ENCODE measurements at places on chromosomes 6 and 20.

- no peak for DNase-seq
These were observed 42.2 kb downstream of the RAMACL start for GRCh38 chr6:166544296-166544605.

DNA sequence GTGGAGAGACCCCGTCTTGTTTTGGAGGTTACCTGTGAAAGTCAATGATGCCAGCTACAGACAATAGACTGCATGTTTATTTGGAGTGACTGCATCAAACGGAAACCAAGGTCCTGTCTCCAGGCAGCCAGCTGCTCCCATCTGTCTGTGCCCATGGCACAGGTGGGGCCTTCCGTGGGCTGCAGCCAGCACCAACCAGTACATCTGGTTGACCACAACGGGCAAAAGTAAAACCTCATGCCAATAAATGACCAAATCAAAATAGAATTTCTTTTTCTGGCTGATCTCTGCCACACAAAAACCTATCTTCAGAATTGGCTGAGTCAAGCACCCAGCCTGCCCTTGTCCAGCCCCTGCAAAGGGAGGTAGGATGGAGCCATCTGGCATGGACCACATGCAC is 33.5 kb downstream of the DLL1 start:
- DNase-seq: no peak

DNA sequence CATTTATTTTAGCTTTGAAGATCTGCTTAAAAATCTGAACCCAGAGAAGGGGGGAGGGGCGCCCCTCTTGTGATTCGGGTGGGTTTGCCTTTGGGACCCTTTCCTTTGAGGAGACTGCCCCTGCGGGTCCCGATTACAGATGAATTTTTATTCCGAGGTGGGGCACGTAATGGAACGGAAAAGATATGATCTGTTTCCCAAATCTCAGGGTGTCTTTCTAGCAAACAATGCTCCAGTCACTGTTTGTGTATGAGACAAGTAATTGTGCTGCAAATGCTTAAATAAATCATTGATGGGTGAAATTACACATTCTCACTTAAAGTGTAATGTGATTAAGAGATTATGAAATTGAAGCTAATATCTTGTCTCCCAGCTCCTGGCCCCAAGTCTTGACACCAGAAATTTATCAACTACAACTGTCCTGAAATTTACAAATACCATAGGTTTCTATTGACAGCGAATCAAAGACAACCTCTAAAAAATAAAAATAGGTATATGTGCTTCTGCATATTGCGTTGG is 30.7 kb downstream of the TFAP2A start:
- DNase-seq: no peak

- DNase-seq: no peak
These were observed 41.7 kb downstream of the SLC23A2 start for GRCh38 chr20:4959592-4959991.

Data from caudate nucleus (tissue), 63 donors.